T-helper 2 cell treated with Interferon-gamma antibody and Interleukin-4, amounts not matched to agents 5 μg/mL and 100 μg/mL, for 36 hours (primary cell): ENCODE measurements at places on chromosomes 16 and 17.

- no peak for DNase-seq
Observed at GRCh38 chr16:35910409-35910808, 2451.0 kb downstream of the TP53TG3F start.

- no peak for DNase-seq
Observed at GRCh38 chr17:32907583-32907982, 20.4 kb upstream of the TMEM98 start.

DNA sequence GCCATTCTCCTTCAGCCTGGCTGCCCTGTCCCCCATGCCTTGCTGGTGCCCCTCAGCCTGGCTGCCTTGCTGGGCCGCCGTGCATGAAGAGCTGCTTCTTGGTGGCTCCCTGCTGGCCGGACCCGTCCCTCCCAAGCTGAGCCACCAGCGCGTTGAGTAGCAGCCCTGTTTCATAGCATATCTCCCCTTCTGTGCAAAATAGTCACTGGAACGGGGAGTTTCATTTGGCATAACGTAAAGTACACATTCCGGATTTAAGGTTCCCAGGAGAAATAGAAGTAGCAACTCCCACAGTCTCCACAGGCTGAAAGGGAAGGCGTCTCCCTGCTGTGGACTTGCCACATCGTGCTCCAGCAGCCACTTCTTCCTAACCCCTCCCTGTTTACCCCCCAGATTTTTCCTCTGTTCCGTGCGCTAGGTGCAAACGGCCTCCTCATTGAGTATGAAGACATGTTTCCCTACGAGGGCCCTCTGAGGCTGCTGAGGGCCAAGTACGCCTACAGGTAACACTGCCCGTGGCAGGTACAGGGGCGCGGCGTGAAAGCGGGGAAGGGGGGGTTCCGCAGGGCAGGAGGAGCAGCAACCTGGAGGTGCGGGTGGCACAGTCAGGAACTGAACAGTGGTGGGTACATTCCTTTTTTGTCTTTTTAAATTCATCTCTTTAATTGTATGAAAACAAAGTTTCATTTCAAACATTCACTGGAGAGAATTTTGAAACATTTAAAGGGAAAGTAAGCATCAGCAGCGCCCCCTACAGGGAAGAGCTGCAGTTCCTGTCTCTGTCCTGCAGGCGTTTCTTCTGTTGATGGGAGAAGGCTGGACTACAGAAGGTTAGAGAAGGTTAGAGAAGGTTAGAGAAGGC, 5.8 kb upstream of the OGFOD3 start:
- DNase-seq, result peak; percentile 40

DNA sequence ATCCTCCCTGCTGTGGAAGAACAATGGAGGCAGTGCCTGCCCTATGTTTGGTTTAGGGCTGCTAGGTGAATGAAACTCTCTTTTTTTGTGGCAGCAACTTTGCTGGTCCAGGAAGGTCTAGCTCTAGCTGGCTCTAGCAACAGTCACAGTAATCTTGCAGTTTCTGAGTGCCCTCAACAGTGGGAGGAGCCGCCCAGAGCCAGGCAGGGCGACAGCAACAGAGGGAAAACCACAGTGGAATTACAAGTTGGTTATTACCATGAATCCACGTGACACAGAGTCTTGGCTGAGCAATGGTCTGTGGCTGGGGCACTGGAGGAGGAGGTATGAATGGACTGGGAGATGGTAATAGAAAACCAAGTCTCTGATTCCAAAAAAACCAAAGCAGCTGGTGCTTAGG, 10.3 kb downstream of the HSPB9 start:
- DNase-seq, result peak; percentile 33

GRCh38 chr17:80596760-80597608, 52.3 kb downstream of the RPTOR start:
- DNase-seq, result peak; percentile 27
